ENCODE measurements at places on chromosomes 4 and X.

DNA sequence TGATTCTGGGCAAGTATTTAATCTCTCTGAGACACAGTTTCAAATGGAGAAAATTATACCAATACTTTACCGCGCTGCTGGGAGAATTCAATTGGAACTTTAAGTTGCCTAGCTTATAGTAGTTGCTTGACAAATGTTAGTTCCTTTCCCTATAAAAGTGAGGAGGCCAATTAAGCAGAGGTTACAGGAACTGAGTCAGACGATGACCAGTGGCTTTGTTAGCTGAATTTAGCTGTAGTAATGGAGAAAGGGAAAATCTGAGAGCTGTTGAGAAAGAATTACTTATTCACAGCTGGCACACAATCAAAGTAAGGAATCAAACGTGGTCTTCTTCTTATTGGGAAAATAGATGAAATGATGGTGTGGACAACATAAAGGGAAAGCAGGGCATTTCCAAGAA, 29.6 kb downstream of the SMARCA1 start:
- no peak for DNase-seq

DNA sequence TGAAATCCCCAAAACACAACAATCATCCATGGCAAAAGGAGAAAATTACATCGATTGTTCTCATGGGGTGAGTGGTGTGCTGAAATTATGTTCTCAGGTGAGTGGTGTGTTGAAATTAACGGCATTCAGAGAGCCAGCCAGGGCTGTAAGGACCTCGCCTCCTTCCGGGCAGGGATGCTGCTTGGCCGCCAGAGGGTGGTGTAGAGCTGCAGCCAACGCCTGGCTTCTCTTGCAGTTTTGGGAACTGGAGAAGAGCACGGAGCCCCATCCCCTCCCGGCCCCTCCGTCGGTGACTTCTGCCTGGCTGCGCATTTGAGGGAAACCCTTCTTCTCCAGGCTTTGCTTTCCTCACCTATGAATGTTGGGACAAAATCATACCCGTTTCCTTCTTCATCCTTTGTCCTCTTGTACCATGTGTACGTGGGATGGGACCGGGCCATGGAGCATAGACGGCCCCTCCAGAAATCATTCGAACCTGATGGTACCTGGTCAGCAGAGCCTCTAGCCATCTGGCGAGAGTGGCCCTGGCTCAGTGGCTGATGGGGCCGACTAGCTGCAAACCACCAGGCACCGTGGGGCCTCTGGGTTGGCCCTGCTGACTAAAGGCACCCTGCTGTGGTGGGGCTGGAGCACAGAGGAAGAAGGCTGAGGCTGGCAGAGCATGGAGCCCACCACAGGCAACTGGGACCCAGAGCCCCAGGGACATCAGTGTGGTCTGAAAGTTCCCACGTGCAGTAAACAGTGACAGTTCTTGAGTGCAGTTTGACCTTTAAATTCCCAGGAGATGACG, 28.4 kb downstream of the TRMT44 start:
- no peak for DNase-seq

GRCh38 chr4:153294631-153295030, 49.9 kb upstream of the MND1 start:
- no peak for DNase-seq

GRCh38 chr4:166422475-166422874, 549.4 kb downstream of the TLL1 start:
- no peak for DNase-seq

- no peak for DNase-seq
Observed at GRCh38 chr4:31107362-31107761, 387.2 kb downstream of the PCDH7 start.

- DNase-seq = no peak
Observed at GRCh38 chr4:94211861-94212260, 4.2 kb downstream of the SMARCAD1 start.

- DNase-seq = no peak
Observed at GRCh38 chr4:122833999-122834398, 7.4 kb downstream of the FGF2 start.

All from NCI-H774 (cell line).